GM23248 (cell line): ENCODE measurements at places on chromosomes 6 and 20. TPM values are rescaled to one million over a fixed set of nuclear protein-coding genes. Genes with fewer than 3 reads are reported as not detected.

DNA sequence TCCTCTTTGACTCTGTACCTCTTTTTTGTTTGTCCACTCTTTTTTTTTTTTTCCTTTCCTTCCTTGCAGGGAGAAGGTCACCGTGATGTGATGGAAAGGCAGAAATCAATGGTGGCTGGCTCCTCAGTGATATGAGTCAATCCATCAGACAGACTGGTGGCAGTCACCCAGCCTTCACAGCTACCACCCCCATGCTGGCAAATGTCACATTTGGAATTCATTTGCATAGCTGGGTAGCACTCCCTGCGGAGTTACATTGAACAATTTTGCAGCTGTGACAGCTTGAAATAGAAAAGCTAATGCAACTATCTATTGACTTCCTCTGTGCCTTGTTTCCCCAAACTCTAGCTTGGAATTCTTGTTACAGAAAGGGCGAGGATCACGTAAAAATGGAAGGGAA, 668.4 kb downstream of the C6orf118 start:
- DNase-seq = no peak

- DNase-seq = peak; percentile 53
Measured at GRCh38 chr6:75409286-75409685, 84.3 kb downstream of the FILIP1 start.

Gene TTLL9
- total RNA-seq = not detected in 2 replicates

Gene E2F3
- 4.1 and 4.8 TPM in 2 replicates for total RNA-seq

Gene SLC17A9
- 11.1 and 19.5 TPM in 2 replicates for total RNA-seq

GRCh38 chr6:106733386-106733785, 104.0 kb downstream of the QRSL1 start:
- DNase-seq = no peak

Gene FBXL4
- 15.1 and 22.6 TPM in 2 replicates for total RNA-seq

DNA sequence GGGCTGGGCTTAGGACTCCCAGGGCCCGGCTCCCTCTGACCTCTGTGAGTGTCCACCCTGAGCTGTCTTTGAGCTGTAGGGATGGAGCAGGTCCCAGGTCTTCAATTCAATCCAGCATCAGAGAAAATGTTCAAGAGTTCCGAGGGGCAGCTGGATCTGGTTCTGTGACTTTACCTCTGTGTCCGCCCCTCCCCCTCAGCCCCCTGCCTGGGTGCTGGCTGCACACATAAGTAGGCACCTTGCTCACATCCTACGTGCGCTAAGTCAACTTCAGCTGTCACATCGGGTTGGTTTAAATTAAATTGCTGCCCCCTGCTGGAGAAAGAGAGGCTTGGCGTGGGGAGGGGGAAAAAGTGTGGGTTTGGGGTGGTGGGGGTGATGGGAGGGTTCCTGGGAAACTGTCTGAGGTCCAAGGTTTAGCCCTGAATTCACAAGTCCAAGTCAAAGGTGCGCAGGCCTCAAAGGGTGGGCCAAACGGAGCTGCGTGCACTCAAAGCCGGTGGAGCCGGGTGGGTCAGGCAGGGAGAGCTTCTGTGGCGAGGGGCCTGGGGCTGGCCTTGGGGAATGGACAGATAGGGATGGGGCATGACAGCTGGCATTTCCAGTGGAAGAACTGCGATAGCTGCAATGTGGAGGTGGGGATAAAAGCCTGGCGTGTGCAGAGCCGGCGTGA, 3.0 kb downstream of the WFDC5 start:
- DNase-seq = peak; percentile 29

Gene MYH7B
- total RNA-seq = under 0.01 and 0.11 TPM in 2 replicates

DNA sequence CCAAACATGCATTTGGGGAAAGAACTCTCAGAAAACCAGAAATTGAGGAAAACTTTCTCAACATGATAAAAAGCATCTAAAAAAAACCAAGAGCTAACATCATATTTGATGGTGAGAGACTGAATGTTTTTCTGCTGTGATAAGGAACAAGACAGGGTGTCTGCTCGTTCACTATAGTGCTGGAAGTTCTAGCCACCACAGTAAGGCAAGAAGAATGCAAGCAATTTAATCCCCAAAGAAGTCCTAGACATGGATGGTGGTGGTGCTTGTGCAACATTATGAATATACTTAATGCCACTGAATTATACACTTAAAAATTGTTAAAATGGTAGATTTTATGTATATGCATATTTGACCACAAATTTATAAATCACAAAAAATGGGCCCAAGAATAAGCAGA, 53.4 kb downstream of the LYRM2 start:
- peak; percentile 14 for DNase-seq

Gene BMP5
- total RNA-seq = not detected in 2 replicates

DNA sequence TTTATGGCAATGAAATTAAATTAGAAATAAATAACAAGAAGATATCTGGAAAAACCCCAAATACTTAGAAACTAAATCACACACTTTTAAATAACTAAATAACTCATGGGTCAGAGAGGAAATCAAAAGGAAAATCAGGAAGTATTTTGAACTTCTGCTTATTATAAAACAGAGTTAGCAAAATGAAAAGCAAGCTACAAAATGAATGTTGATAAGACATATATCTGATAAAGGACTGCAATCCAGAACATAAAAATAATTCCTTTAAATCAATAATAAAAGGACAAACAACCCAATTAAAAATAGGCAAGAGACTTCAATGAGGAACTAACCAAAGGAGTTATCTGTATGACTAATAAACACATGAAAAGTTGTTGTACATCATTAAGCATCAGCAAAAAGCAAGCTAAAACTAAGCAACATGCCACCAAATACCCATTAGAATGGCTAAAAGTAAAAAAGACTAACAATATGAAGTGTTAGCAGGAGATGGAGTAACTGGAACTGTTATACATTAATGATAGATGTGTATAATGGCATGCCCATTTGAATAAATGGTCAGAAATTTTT, 38.9 kb upstream of the STMND1 start:
- no peak for DNase-seq

DNA sequence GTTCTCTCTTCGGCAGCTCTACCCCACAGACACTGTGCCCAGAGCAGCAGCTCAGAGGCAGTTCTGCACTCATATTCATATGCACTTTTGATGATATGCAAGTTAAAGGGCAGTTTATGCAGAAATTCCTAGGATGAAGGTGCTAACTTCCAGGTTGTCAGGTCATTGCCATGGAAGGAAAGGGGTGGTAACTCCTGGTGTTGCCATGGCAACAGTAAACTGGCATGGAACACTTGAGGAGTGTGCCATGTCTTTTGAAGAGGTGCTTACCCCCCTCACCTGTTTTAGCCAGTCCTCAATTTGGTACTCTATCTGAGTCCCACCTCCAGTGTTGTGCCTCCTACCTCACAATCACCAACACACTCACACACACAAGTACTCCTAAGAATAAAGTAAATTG, 539.4 kb upstream of the BTBD3 start:
- DNase-seq = no peak

DNA sequence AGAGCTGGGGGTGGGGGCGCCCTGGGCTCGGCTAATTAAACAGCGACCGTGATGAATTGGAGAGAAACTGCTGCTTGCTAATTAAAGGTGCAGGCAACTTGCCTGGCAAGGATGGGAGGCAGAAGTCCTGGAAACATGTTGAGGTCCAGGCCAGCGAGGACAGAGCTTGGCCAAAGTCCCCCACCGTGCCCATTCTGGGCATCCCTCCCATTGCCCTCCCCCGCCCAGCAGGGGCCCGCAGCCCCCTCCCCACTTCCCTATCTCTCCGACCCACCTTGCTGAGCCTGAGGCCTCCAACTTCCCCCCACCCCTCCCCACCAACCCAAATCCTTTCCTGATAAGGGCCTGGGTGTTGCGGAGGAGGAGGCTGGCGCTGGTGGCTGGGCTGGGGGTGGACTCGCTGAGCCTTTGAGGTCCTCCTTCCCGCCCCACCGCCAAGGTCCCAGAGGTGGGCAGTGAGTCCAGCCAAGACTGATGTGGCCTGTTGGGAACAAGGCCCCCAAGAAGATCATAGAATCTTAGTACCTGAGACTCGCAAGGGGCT, 23.3 kb downstream of the C20orf203 start:
- no peak for DNase-seq

- no peak for DNase-seq
Measured at GRCh38 chr6:160043784-160044183, 74.9 kb downstream of the IGF2R start.

DNA sequence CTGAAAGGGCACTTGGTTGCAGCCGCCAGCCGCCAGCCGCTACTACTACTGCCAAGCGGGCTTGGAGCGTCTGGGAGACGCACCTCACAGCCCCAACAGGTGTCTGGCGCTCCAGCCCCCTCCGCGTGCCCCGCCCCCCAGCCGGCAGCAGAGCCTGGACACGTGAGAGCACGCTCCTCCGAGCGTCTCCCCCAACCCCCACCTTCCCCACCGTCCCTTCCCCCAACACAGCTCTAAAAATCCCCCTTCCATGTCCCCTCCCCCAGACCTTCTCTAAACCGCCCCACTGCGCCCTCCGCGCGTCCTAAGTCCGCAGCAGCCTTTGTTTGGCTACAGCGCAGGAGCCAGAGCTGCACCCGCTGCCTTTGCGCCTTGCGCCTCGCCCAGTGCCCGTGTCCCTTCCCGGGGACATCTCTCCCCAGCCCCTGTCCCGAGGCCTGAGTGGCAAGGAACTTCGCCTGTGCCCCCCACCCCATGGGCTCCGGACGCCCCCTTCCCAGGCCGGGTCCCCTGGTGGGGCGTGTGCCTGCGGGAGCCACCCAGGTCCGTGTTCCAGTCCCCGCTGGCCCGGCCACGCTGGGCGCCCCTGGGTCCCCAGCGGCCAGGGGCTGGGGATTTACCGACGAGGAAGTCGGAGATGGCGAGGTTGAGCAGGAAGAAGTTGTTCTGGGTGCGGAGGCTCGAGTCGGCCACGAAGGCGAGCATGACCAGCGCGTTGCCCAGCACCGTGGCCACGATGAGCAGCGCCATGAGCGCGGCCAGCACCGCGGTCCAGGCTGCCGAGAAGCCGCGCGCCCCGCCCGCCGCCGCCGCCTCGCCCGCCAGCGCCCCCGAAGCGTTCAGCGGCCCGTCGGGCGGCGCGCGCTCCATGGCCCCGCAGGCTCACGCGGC, 732 bp downstream of the HRH3 start:
- DNase-seq = peak; percentile 48

GRCh38 chr20:16246870-16247269, 326.4 kb downstream of the KIF16B start:
- DNase-seq = no peak
